ENCODE measurements at places on chromosomes 4 and X.

- no peak for DNase-seq
Observed at GRCh38 chr4:5543681-5544080, 164.7 kb downstream of the EVC2 start.

DNA sequence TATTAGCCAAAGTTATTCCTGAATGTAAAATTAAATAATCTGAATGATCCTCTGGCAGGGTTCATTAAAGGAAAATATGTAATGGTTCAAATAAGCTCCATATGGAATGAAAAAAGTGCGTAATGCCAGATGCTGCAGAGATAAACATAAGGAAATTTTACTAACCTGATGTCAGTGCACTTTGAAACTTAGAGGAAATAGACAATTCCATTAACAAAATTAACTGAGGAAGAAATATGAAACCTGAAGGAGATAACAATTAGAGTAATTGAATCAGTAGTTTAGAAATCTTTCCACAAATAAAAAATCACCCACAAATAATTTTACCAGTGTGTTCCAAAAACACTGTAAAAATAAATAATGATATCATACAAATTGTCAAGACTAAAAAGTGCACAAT is 387.5 kb downstream of the GRIA2 start:
- DNase-seq = no peak

DNA sequence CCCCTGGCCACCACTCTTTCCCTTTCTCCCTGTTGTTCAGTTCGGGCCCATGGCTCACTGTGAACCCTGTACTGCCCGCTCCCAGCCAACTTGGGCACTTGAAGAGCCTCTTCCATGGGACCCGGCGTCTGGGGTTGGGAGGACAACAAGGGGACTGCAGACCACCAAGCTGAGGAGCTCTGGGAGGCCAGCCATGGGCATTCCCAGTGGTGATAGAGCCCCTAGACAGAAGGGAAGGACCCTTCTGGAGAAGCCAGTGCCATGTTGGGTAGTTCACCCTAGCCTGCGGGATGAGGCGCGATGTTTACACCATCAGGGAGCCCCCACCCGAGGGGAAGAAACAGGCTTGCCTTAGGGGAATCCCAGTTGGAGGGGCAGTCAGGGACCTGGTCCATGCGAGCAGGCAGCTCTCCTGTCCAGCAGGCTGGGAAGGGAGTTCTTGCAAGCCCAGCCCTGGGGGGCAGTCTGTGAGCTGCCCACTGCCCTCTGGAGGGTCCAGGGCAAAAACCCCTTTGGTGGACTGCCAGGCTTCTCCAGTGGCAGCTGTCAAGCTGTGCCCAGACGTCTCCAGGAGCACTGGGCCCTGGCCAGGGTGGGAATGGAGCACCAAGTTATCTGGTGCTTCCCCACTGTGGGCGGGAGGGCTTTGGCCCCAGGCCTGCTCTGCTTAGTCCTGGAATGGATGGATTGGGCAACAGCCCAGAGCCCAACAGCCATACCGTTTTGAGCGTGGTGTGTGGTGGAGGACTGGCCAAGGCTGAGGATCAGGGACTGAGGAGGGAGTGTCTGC is 23.7 kb upstream of the UBA1 start:
- no peak for DNase-seq

- DNase-seq = no peak
Observed at GRCh38 chr4:1204828-1205585, 32.6 kb upstream of the SPON2 start.

DNA sequence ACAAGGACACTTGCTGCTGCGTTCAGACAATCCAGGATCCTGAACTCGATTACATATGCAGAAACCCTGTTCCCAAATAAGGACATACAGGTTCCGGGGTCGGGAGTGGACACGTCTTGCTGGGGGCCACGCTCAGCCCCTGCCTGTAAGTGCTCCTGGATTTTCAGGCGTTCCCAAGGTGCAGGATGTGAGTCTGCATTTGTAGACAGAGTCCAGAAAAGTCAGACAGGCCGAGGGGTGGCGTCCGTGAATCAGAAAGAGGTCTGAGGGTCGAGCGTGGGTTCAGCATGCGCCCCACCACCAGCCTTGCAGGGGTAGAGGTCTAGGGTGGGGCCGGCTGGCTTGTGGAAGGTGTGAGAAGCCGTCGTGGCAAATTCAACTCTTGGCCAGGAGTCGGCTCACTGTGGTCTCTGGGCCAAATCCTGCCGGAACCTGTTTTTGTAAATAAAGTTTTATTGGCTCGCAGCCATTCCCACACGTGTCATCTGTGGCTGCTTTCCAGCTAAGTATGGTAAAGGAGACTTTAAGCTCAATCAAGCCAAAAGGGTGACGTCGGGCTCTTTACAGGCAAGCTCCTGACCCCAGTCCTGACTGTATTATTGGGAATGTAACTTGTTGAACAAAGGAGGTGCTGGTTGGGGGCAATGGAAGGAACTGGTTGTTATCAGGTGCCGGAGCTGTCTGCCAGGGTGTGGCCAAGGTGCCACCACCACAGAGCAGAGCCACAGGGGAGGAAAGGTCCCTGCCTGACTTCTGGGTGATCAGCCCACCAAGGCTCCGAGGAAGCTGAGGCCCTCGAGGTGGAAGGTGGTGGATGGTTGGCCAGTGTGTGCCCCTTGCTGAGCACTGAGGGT is 7.4 kb downstream of the DOK7 start:
- no peak for DNase-seq

- no peak for DNase-seq
Observed at GRCh38 chr4:152983221-152983620, 47.1 kb downstream of the FHDC1 start.

GRCh38 chrX:640641-641040 is 10.1 kb downstream of the SHOX start:
- DNase-seq = no peak

GRCh38 chrX:100635989-100636320 is 651 bp downstream of the TSPAN6 start:
- no peak for DNase-seq

- no peak for DNase-seq
Observed at GRCh38 chrX:48854898-48855297, 19.5 kb upstream of the PCSK1N start.

- no peak for DNase-seq
Observed at GRCh38 chr4:61783050-61783449, 582.9 kb downstream of the ADGRL3 start.

- DNase-seq = no peak
Observed at GRCh38 chr4:108561116-108561515, 59.3 kb upstream of the RPL34 start.

DNA sequence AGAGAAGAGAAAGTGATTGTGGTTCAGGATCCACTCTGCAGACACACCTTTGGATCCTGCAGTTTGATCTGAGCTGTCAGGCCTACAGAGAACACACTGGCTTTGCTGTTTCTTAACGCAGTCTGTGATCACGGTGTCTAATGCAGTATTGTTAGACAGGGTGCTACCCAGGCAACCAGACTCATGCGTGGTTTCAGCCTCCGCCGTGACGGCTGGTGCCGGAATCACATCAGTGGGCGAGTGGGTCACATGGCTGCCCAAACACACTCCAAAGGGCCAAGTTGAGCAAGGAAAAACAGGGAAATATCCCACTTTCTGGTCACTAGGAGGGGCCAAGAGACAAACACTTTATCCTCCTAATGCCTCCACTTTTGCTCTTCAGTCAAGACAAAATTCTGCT is 27.5 kb downstream of the CCDC149 start:
- DNase-seq = no peak

DNA sequence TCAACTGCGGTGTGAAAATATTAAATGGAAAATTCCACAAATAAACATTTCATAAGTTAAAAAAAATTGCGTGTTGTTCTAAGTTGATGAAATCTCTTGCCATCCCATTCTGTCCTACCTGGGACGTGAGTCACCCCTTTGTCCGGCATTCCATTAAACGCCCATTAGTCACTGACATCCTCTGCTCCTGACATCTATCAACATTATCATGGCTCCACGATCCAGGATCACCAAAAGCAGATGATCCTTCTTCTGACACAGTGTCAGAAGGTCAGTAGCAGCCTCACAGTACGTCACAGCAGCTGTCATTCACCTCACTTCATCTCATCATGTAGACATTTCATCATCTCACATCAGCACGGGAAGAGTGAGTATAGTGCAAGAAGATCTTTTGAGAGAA is 125.7 kb downstream of the ZNF827 start:
- DNase-seq = no peak

GRCh38 chr4:143287572-143287923 is 49.1 kb upstream of the GAB1 start:
- DNase-seq = no peak

DNA sequence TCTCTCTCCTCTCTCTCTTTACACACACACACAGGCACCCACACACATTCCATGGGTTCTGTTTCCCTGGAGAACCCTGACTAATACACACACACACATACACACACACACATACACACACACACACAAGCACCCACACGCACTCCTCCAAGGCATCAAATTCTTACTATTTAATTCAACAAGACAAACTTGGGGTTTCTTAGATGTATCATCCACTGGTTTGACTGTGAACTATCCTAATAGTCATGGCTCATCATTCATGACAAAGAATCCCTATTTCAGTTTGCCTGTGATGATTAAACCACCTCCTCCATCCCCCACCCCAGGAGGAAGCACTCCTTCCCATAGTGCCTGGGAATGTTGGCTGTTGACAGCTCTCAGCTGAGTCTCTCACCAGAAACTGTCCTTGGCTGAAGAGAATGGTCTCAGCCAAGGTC is 98.2 kb downstream of the USP46 start:
- DNase-seq = no peak

- DNase-seq = no peak
Observed at GRCh38 chr4:8556341-8557150, 23.6 kb upstream of the GPR78 start.

GRCh38 chr4:142696334-142697122 is 149.6 kb downstream of the INPP4B start:
- no peak for DNase-seq

- DNase-seq = no peak
Observed at GRCh38 chr4:86549163-86549788, 44.8 kb upstream of the PTPN13 start.

DNA sequence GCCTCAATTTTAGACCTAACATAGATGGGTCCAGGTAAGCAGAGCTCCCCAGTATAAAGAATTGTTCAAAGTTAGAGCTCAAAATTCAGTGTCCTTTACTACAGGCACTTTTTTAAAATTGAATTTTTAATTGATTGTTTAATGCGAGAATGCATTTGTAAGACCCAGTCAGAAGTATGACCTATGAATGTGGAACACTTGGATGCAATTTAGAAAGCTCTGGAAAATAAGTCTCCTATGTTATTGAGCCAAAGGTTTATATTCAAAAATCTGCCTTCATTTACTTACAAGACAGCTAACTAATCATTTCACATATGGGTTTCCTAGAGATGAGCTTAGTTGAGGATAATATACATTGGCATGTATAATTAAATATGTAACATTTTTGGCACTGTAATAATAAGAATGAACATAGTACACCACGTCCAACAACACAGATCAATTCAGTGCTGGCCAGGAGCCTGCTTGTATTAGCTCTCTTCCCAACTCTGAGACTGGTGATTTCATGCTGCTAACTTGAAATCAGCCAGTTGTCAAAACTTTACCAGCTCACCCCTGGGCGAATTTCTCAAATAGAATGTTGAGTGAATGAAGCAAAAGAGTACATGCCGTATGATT is 197.2 kb upstream of the NPY2R start:
- no peak for DNase-seq

DNA sequence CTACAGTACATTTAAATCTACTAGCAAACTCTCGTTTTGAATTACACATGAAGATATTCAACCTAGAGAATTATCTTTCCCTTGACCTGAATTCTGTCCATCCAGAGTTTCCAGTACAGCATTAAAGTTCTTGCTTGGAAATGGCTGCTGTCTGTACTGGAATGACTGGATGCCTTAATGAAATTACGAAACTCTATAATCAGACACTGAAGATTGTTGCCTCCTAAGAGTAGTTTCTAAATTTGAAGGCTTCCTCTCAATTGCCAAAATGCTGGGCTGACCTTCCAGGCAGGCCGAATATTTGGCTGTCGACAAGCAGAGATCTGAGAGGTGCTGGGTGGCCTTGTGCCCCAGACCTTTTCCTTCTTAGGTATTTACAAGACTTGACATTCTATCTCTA is 215.1 kb upstream of the GPC4 start:
- no peak for DNase-seq

DNA sequence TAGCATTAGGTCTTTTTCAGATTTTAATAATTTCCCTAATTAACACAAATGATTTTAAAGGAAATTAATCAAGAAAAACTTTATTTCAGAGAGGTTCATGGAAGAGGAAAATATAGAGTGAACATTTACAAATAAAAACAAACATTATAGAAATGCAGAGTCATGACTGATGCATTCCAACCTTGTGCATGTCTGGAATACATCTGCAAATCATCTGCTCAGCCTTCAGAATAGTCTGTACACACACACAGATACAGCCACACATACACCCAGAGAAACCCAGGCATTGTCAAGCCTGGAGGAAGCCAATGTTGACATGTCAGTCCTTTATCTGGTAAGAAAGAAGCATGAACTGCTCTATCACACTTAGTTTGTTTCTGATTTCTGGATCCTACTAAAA is 61.3 kb upstream of the NFKB1 start:
- DNase-seq = no peak

- no peak for DNase-seq
Observed at GRCh38 chr4:10458177-10458576, 951 bp upstream of the ZNF518B start.

DNA sequence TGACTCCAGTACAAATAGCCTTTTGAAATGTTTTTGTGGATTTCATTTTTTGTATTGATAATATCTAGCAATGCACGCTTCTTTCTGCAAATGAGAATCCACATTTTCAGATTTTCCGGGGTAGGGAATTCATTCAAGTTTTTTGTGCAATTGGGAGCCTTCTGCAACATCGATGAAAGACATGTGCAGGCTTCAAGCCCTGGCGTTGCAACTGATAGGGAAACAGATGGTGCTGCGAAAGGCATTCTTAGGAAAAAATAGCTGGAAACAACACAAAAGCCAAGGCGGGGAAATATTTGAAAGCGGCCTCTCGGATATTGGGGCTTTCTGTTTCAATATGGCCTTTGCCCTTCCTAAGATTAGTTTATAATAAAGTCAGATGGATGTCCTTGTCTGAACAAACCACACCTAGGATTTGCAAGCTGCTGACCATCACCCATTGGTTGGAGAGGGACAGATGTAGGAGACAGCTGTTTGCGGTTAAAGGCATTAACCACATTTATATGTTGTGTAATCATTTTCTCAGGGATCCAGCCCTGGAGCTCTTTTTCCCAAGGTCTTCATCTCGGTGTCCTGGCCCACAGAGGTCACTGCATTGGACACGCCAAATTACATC is 136.5 kb downstream of the PRKX start:
- DNase-seq = no peak

GRCh38 chrX:132953354-132953753 is 5.1 kb downstream of the HS6ST2 start:
- DNase-seq = no peak
